ENCODE measurements at places on chromosomes 6 and 20.

- no peak for DNase-seq
Measured at GRCh38 chr20:35541118-35541782, 628 bp upstream of the ERGIC3 start.

DNA sequence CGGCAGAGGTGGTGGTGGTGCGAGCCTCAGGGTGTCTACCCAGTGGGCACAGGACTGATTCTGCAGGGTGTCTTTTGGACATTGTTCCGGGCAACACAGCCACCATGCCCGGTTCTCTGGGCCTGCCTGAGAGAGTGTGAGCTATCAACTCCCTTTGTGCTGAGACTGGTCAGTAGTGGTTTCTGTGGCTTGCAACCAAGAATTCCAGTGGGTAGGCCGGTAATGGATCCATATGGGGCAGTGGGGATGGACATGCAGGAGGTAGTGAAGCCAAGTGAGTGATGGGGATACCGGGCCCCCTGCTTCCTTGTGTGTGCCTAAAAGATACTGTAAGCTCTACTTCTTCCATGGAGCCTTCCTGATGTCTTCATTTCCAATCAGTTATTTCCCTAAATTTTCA is 71.0 kb downstream of the CDC5L start:
- DNase-seq: no peak

GRCh38 chr6:13807696-13808095 is 6.7 kb downstream of the MCUR1 start:
- DNase-seq: no peak

- DNase-seq: no peak
Measured at GRCh38 chr6:47407300-47408281, 70.0 kb upstream of the CD2AP start.

GRCh38 chr20:9286501-9287461 is 217.9 kb downstream of the PLCB4 start:
- DNase-seq: no peak

DNA sequence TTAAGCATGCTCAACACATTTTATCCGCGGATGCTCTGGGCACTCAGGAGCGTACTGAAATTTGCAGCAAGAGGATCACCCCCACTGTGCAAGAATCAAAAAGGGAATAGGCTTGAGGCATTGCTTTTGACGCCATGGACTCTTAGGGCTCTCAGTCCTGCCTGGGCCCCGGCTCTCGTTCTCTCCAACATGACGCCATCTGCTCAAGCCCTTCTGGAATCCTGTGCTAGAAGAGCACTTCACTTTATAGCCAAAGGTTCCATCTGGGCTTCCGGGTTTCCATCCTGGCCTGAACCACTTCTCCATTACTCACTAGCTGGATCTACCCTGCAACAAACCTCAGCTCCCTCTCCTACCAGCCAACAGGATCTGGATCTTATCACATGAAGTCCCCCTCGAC is 105.3 kb downstream of the FOXF2 start:
- no peak for DNase-seq

DNA sequence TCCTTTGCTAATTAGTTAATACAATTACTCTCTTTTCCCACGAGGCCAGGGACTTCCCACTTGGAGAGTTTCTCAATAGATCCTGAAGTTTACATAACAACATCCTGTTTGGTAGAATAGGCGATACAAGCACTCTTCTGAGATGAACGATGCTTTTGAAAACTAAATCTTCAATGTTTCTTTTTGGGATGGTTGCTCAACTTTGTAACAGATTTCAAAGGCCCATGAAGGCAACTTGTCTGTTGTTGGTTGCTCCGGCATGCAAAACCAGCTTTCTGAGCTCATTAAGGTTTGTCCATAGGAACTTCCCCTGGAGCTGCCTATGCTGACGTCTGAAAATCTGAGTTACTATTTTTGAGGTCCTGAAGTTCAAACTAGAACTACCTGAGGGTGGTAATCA is 25.9 kb upstream of the ROS1 start:
- peak; percentile 60 for DNase-seq

DNA sequence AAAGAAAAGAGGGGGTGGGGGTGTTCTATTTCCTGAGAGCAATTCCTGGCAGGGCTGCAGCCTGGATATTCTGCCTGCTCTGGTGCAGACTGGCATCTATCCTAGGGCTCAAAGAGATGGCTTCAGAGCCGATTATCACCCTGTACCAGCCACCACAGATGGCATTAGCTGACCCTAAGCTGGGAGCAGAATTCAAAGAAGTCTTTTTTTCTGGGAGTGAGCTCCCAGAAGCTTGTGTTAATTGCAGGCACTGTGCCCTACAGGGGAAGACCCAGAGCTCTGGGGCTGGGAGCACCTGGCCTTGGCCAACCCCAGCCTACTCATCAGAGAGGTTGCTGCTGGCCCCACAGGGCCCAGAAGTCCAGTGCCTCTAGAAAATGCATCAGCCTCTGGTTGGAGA is 85.9 kb downstream of the PXDC1 start:
- DNase-seq: no peak

DNA sequence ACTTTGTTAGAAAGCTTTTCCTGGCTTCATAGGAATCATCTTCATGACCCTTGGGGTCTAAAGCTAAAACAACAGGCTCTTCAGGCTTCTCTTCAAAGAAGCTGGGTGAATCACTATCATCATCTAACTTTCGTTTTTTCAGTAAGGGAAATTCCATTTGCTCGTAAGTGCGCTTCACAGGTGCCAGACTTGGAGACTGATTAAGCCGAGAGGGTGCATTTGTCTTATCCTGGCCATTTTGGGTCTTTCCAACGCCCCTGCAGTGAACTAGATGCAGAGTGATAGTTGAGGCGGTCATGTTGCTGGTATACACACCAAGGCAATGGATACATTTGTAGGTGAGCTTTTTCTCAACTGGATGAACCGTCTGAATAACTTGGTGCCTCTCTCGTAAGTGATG is 38.8 kb downstream of the ADNP start:
- no peak for DNase-seq

GRCh38 chr6:137647762-137648447 is 153.7 kb upstream of the OLIG3 start:
- DNase-seq: no peak

DNA sequence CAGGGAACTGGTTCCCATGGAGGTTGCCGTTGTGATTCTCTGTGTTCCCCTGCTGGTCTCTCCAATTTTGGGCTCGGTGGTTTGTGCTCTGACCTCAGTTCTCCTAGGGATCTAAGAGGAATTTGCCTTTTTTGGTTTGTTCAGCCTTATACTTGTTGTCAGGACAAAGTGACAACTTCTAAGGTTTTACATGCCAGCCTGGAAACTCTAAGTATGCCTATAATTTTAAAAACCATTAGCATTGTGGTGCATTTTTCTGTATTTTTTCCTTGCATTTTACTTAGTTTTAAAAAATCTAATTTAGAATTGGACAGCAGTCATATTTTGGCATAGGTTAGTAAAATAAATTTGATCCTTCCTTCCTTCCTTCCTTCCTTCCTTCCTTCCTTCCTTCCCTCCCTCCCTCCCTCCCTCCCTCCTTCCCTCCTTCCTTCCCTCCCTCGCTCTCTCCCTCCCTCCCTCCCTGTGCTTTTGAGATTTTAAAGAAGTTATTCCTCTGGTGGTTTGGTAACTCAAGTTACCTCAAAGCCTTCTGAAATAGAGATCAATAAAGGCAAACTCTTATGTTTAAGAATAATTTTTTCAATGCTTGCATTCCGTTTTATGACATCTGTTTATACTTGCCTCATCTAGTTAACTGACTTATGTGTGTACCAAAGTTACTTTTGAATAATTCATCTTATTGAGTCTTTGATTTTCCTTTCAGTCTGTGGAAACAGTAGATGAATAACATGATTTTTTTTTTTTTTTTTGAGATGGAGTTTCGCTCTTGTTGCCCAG is 141.3 kb upstream of the RGS17 start:
- DNase-seq: no peak

GRCh38 chr6:36361071-36361470 is 24.4 kb upstream of the BNIP5 start:
- no peak for DNase-seq

DNA sequence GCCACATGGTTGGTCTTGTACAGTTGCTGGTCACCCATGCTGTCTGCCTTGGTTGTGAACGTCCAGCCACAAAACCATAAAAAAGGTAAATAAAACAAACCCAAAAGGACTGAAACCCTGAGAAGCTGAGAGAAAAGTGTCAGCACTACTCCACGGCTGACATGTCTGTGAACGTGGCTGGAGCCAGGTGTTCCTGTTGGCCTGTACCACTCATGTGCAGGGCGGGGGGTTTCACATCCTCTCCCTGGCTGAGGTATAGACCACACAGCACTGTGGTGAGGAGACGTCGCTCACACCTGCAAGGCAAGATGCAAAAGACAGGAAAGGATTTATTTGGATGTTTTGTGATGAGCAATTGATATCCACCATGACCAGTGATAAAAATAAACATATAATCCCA is 51.9 kb upstream of the MRPS10 start:
- no peak for DNase-seq

DNA sequence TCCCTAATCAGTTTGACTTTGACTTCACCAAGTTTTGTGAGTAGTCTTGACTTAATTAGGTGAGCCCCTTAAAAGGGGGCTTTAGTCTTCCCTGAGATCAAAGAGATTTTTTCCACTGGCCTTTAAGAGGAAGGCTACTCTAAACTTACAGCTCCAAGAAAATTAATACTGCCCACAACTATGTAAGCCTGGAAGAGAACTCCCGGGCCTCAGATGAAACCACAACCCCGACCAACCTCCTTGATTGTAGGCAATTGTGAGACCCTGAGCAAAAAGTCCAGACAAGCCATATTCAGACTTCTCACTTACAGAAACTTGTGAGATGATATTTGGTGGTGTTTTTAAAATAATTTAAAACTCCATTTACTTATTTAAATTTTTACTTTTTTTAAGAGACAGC is 18.1 kb downstream of the SNX3 start:
- DNase-seq: no peak

- no peak for DNase-seq
Measured at GRCh38 chr6:42845327-42845694, 34.1 kb upstream of the RPL7L1 start.

DNA sequence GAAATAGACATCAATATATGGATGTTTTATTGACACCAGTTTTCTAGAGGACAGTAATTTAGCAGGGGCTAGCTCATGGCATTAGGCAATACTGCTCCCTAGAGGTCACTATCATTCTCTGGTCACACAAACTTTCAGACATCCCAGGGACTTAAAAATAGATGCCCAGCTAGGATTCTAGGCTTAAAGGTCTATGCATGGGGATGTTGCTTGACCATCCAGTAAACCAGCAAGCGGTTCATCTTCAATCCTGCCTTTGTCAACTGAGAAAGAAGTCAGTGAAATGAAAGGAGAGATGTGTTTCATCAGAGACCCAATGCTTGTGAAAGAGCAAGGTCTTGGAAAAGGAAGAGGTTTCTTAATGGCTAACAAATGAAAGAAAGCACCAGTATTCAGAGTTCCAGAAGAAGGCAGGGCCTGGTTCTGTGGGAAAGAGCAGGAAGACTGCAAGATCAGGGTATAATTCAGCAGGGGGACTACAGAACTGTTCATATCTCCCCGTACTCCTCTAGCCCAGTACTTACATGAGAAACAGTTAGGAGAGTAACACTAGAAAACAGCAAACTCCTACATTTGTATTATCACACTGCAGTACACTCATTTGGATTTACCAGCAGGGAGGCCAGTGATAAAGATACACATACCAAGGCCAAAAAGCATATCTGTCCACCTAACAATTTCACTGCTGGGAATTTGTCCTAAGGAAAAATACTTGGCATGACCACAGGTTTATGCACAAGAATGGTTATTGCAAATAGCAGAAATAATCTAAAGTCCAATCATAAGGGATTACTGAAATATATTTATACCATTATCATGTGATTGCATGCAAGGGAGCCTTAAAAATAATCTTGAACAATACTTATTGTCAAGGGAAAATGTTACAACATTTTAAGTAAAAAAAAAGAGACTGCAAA is 151.4 kb upstream of the LAMA2 start:
- no peak for DNase-seq

DNA sequence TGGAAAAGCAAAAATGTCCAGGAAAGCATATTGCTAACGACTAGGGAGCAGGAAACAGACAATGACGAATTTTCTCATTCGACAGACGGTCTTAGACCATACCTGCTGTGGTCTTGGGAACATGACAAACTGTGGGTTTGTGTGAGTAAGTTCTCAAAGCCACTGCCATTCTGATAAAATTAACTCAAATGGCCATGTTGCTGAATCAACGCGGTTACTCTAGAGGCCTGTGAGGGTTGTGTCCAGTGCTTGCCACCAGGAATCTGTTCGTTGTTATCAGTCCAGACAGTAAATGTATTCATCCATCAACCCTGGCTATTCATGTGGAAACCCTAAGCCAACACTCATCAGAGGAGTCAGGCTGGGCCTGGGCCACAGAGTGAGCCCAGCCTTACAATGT is 124.3 kb downstream of the MYLK4 start:
- DNase-seq: no peak

DNA sequence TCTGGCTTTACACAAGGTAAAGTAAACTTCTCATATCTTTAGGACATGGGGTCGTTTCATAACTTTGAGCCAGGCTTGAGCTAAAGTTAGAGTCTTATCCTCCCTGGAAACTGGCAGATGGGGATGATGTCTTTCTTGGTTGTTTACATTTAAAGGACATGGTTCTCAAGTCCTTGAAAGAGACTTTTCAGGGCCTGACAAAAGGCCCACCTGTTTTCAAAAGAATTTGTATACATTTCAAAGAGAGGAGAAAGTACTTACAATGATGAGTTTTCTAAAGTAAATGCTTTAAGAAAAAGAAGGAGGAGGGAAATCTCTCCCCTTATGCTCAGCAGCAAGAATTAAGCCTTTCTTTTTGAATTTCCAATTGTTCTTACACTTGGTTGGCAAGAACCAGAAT is 45.7 kb upstream of the TINAG start:
- no peak for DNase-seq

DNA sequence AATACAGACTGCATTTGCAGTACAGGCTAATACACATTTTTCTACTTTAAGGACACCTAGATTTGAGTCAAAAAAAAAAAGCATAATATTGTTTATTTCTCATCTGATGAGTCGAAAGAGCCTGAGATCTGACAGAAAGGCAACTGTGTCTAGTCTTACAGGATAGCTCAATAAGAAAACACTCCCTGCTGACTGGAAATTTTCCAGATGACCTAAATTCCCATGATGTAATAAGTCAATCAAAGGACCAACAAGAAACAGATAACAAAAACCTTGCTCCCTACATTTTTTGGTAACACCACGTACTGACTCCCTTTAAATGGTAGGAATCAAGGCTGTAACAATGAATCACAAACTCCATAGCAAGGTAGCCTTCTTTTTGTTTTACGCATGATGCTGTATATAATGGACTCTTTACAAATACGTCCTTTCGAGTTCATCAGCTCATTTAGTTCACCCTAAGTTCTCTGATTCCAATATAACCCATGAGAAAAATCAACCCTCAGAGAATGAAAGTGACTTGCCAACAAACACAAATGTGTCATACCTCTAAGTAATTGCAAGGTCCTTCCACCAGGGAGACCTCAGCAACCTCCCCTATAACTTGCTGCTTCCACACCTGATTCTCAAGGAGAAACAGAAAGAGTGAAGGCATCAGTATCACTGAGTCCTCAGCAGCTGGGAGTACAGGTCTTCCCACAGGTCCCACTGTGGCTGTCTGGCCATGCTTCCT is 12.1 kb downstream of the TBX18 start:
- DNase-seq: no peak

Data from inflammatory macrophage treated with lipopolysaccharide for 4 hours (primary cell).